ENCODE measurements at places on chromosomes 2 and 18.

DNA sequence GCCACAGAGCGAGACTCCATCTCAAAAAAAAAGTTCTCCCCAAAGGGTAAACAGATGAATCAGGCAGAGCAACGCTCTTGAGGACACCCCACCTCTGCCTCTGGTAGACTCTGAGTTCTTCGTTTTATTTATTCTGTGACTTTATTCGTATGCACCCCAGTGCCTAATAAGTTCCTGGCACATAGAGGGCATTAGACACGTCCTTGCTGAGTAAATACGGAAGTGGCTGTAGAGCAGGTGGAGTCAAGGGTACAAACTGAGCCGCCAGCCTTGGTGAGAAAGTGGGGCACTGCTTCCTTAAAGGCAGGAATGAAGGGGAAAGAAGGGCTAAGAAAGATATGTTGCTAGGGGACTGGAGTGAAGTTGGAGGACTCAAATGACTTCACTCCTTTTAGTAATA is 12.9 kb downstream of the SULT1C2 start:
- no peak for DNase-seq

DNA sequence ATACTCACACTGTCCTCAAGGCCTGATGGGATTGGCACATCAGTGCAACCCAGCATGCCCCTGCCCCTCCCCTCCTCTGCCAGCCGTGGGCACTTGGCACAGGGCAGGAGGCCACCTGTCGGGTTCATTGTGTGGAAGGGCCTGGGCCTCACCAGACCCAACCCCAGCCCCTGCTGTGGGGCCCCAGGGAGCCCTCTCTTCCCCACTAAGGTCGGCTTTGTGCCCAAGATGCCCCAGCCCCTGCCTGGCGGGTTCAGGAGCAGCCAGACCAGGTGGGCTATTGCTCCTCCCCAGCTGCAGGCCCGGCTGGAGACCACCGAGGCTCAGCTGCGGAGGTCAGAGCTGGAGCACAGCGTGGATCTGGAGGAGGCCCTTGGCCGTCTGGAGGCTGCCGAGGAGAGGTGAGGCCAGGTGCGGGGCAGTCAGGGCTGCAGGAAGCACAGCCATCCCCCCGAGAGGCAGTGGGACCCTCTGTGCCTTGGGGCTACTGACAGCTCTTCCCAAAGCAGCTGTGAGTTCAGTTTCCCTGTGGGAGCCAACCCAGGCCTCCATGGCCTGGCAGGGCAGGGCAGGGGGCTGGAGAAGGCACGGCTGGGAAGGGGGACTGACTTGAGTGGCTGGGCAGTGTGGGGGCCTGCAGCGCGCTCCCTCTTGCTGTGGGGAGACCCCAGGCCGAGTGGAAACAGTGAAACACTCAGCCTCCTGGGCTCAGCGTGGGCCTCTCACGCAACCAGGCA is 16.3 kb downstream of the CROCC2 start:
- no peak for DNase-seq

GRCh38 chr18:79668203-79668602 is 11.4 kb upstream of the CTDP1 start:
- DNase-seq, result no peak

GRCh38 chr2:133213651-133214050 is 354.6 kb downstream of the NCKAP5 start:
- no peak for DNase-seq

DNA sequence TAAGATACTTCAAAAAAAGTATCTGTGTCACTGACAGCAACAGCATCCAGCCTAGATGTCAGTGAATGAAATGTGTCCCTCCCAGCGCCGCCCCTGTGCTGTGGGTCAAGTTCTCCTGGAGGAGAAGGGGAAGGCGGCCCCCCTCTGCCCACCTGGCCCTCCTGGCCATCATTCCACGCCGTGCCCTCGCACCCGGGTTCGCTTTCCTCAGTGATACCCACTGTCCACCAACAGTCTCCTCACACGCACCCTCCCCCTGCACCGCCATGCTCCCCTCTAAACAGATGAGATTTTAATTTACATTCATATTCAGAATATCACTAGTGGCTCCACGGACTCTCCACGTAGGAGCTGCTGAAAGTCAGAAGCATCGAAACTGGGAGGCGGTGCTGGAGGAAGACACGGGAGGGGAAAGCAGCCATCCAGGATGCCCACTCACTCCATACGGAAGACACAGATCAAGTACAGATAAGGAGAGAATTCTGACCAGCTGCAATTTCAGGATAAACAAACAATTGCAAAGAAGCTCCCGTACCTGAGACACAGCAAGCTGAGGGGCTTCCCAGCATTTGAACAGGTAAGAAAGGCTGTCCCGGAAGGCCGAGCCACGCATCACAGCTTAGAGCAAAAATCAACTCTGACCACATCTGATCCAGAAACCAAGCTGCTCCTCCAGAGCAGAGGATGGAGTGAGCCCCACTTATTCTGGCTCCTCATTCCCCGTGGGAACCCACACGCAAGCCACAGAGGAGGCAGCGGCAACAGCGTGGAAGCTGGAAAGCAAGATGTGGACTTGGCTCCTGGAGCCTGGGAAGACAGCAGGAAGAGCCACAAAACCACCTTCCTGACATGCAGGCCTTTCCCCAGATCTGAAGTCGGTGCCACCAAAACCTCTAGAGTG is 49.7 kb downstream of the PXDN start:
- no peak for DNase-seq
